ENCODE measurements at places on chromosomes 6 and 20. TPM values are rescaled to one million over a fixed set of nuclear protein-coding genes. Genes with fewer than 3 reads are reported as not detected.

GRCh38 chr20:2602046-2602735 lies 50.2 kb upstream of the NOP56 start:
- no peak for DNase-seq

- DNase-seq = no peak
Measured at GRCh38 chr6:165223736-165224135, 85.7 kb downstream of the C6orf118 start.

DNA sequence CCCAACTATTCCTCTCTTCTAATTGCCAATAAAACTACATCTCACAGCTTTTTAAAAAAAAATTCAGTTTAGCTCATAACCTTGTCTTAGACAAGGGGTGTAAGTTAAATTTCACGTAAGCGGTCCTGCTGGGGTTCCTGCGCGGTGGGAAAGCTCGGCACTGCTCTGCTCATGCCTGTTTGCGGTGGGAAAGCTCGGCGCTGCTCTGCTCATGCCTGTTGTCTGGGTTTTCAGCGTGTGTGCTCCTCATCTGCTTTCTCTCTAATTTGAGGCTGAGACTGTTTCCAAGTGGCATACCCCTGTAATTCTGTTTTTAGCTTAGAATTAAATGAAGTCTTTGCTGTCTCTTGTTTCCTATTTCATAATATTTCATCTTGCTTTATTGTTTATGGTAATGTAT lies 18.6 kb downstream of the ARID1B start:
- DNase-seq = no peak

DNA sequence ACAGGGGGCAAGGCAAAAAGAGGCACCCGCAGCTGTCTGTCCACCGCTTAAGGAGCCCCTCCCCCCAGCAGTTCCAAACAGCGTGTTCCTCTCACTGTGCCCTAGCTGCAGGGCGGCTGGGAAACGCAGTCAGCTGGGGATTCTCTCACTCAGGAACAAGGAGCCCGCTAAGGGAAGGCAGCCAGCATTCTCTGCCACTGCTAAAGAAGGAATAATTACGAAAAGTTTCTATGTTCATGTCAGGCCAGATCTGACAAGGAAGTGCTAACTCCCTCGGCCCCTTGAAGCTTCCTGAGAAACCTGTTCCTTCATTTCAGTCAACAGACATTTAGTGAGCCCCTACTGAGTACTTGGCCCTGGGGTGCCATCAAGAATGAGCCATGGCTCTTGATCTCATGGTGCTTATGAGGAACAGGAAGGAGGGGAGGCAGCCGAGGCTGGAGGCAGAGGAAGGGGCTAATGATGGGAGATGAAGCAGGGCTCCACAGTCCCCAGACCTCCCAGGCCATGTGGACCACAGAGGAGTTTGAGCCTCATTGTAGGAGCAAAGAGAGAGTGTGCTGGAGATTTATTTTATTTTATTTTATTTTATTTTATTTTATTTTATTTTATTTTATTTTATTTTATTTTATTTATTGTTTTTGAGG lies 101.7 kb upstream of the PMEPA1 start:
- no peak for DNase-seq

The MACROD2 gene
- total RNA-seq = 2.5 TPM

The VSTM2L gene
- 14.7 TPM for total RNA-seq

Measured in osteocyte (in vitro differentiated cells).